Spleen (tissue), 13 donors: ENCODE measurements at places on chromosomes 1 and 21. TPM values are rescaled to one million over a fixed set of nuclear protein-coding genes. Genes with fewer than 3 reads are reported as not detected.

DNA sequence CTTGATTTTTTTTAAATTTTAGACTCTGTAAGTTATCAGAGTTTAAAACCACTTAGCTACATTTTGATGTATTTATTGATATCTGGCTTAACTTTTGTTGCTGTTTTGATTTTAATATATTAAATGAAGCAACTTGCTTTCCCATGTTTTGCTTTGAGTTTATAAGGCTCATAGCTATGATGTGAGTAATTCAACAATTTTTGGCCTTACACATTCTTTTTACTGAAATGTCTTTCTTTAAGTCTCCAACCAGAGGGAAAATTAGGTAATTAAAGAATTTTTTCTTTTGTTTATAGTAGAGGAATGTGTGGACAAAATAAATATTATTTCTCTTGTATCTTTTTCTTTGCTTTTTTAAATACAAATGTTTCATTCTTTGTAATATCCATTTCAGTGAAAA lies 258.3 kb upstream of the ADAMTS5 start:
- H3K27ac ChIP-seq, result no peak overlapping the region
- no peak for DNase-seq
- H3K4me3 ChIP-seq, result no peak overlapping the region
- no peaks in the 10 kb centered on the region for H3K27me3 ChIP-seq
- H3K4me1 ChIP-seq, result no peaks in the 10 kb centered on the region
- no peaks in the 10 kb centered on the region for H3K36me3 ChIP-seq

DNA sequence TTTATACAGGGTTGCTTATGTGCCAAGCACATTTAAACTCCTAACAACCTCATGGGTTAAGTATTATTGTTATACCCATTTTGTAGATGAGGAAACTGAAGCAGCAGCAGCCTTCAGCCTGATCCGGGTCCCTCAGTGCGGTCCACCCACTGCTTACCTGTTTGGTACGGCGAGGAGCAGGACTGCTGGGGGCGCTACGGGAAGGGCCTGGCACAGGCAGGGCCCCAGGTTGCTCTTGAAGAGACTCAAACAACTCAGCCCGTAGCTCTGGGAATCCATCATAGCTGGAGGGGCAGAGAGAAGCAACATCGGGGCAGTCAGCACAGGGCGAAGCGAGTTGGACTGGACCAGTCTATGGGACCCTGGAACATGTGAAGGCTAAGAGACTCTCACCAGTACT lies 9.2 kb downstream of the DENND4B start:
- H3K27ac ChIP-seq, result no peak overlapping the region
- peaks cover under 1% of the 10 kb centered on the region for H3K4me1 ChIP-seq
- DNase-seq, result peak; percentile 47
- H3K36me3 ChIP-seq, result peaks cover 100% of the 10 kb centered on the region
- H3K4me3 ChIP-seq, result no peak overlapping the region

The RGS8 gene
- polyA plus RNA-seq, result 0.09 TPM

- no peaks in the 10 kb centered on the region for H3K27me3 ChIP-seq
- no peaks in the 10 kb centered on the region for H3K4me1 ChIP-seq
- no peak overlapping the region for H3K4me3 ChIP-seq
- H3K27ac ChIP-seq, result no peak overlapping the region
These were observed 373.8 kb downstream of the TGFB2 start for GRCh38 chr1:218718977-218719376.

The ARHGEF16 gene
- polyA plus RNA-seq, result 0.29 TPM
